RPMI7951 (cell line): ENCODE measurements at places on chromosomes 2 and 18. TPM values are rescaled to one million over a fixed set of nuclear protein-coding genes. Genes with fewer than 3 reads are reported as not detected.

GRCh38 chr2:43225093-43225787, 1.2 kb downstream of the ZFP36L2 start:
- DNase-seq: peak; percentile 64

ABCG8 gene
- total RNA-seq: not detected in 2 replicates

SERPINB10 gene
- 0.10 and 0.60 TPM in 2 replicates for total RNA-seq

GRCh38 chr2:180583441-180584140, 396.8 kb upstream of the UBE2E3 start:
- DNase-seq: no peak

DNA sequence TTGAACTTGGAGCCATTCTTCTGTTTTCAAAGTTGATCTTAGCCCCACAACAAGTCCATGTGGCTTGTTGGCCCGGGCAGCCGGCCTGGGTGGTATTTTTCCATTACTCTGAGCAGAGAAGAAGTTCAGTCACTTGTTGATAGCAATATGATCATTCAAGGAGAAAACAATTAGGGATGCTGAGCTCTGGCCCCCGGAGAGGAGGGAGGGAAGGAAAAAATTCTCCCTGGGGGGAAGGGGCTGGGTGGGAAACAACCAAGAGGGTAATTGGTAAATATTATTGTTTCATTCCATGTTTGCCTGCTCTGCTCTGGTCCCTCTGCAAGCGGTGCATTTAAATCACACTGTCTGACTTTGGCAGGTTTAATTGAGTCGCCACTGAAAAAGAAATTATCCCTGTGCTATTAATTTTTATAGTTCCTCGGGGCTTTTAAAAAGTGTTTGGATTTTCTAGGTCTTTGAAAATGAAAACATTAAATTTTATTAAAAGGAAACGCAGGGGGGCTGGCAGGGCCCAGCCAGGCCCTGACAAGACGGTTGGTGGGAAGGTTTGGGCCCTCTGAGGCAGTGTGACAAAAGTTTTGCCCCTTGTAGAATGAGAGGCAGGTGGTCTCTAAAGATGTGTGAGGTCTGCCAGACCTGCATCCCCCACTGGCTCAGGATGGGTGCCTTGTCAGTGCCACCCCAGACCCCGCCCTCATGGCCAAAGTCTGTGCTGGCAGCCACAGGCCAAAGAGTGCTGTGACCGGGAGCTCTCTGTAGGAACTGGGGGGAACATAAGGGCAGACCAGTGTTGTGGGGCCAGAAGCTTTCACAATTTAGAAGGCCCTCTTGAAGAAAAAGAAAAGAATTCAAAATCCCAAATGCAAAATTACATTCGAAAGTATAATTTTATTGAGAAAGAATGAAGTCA, 52.5 kb upstream of the SLC14A2 start:
- no peak for DNase-seq

ITPRIPL1 gene
- total RNA-seq: 14.5 and 15.9 TPM in 2 replicates

DNA sequence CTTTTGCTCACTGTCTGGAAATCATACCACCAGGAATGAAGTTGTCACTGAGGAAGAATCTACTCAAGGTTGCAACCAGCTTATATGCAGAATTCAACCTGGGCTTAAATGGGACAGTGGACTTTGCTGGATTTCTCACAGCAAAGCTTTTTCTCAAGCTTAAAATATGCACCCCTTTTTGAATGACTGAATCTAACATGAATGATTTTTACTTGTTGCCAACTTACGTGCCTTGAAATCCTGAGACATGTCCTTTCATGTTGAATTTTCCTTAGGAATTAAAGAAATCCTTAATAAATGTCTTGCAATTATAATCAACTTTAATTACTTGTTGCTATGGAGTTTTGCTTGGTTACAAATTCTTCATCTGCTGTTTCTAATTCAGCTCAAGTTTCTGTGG, 57.4 kb downstream of the SPP2 start:
- no peak for DNase-seq

- DNase-seq: no peak
Measured at GRCh38 chr2:122101319-122101718, 345.9 kb downstream of the TSN start.

DNA sequence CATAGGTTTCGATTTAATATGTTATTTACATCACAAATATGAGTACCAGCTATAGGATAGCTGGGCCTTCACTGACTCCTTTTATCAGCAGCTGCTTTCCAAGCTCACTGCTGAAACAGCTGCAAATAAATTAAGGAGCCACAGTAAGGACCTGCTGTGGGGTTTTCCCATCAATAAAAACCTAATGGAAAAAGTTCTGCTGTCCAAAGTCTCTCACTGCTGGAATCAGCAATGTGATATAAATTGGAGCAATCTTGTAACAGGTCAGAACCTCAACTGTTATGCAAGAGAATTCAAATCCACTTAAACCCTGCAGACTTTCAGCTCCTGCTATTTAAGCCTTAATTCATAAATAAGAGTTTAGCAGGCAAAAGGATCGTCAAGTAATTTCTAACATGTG, 61.3 kb downstream of the NEB start:
- DNase-seq: no peak

FOXI3 gene
- total RNA-seq: not detected in 2 replicates

DNA sequence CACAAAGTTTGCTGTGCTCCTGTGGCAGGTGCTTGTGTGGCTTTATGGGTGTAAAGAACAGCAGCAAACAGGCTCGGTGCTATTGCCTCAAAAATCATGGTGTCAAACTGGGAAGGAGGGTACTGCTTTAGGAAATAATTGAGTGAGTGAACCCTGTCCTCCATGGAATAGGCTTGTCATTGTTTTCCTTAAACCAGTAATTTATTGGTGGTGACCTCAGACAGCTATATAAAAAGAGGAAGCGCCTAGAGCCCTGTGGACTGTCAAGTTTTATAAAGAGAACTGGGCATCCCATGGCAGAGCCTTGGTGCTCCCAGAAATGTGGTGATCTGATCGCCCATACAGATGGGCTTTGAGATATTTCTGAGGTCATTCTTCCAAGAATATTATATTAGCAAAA, 4.7 kb upstream of the CXCR4 start:
- DNase-seq: no peak

GRCh38 chr2:64456293-64456692, 2.3 kb downstream of the LGALSL start:
- DNase-seq: no peak
